NB4 (cell line): ENCODE measurements at places on chromosomes 13 and 19.

GRCh38 chr19:10830931-10831779, 4.9 kb downstream of the TMED1 start:
- no peak for DNase-seq

DNA sequence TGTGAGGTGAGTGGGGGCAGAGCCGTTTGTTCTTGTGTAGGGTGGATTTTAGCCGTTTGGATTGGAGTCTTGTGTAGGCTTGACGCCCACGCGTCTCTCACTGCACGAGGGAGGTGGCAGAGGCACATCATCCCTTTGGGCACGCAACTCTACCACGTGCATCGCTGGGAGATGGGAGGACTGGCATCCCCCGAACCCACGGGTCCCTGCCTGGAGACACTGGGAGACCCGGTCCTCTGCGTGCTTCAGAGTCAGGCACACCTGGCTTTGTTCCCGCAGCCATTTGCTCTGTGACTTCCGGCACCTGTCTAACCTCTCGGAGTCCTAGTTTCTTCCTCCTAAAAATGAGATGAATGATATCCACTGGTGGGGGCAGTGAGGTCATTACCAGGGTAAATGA, 6.4 kb downstream of the ARHGEF7 start:
- no peak for DNase-seq

GRCh38 chr13:106989876-106990275, 421.9 kb upstream of the ARGLU1 start:
- no peak for DNase-seq

DNA sequence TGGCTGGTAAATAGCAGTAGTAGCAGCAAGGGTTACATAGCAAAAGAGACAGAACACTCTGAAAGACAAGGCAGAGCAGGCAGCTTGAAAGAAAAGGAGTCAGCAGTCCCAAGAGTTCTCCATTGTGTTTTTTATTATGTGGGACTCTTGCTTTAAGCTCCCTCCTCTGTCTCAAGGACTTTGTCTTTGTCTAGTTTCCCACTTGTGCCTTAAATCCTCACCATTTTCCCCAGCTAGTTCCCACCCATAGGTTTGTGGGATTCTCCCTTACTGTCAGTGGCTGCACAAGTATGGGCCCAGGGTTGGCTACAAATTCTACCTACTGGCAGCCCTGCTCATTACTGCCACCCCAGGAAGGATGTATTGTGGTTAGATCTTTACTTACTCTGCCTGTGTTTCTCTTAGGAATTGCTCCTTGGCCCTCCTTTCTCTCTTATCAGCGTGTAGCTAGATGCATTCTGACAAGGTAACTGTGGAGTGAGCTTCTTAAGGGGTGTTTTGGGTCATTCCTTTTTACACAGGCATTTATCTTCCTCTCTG, 413.4 kb upstream of the PCDH9 start:
- DNase-seq: no peak

GRCh38 chr13:65508745-65509144, 1721.4 kb downstream of the PCDH9 start:
- DNase-seq: no peak

DNA sequence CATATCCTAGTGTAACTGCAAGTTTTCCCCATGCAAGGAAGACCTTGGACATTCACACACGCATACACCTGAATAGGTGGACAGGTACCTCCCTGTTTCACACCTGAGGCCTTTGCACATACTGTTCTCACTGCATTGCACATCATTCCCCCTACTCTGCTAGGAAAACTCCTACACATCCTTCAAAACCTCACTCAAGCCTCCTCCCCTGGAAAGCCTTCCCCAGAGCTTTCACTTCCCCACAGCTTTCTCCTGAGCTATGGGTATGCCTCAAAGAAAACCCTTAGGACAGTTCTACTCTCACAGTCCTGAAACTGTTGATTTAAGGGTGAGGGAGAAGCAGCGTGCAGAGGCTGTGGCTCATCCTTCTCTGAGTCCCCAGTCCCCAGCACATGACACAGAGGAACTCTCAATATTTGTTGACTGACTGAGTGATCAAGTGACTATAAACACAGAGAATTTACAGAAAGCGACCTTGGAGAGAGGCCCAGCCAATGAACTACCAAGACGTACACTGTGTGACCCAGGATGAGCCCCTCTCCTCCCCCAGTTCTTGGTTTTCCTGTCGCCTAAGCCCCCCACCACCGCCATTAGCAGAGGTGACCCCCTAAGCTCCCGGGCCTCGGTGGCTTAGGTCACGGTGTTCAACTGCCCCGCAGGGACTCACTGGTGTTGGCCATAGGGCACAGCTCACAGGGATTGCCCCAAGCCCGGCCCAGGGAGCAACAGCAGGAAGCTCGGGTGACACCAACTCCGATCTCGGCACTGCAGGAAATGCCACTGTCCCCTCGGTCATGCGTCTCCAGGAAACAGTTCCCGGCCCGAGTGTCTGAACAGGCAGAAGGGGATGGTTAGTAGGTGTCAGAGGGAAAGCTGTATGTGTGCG, 40.6 kb downstream of the FBN3 start:
- DNase-seq: peak; percentile 57

DNA sequence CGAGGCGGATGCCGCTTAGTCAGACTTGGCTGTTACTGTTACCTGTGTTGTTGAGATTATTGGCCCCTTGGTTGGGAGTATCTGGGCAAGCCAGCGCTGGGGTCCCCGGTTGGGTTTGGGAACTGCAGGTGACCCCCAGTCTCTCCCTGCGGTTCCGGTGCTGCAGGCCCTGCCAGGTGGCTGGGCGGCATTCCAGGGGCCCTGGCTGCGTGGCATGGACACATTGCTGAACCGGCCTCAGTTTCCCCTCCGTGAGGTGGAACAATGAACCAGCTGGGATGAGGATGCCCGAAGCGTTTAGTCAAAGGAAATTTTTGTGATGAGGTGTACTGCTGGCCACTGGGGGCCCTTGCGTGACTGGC, 538 bp downstream of the B3GNT3 start:
- DNase-seq: no peak

DNA sequence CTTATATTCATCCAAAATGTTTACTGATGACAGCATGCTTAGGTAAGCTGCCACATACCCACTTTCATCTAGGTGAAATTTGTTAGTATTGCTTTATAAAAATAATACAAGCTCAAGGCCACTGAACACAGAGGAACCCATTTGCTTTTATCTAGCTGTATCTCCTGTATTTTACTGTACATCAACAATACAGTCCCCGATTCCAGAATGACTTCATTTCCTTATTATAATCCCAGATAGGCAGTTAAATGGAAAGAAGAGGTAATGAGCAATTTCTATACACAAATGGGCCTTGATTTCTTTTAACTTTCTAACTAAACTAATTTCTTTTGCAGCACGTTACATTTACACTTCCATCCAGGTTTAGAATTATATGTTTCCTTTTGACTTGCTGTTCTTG, 86.2 kb downstream of the SHISA2 start:
- DNase-seq: no peak

DNA sequence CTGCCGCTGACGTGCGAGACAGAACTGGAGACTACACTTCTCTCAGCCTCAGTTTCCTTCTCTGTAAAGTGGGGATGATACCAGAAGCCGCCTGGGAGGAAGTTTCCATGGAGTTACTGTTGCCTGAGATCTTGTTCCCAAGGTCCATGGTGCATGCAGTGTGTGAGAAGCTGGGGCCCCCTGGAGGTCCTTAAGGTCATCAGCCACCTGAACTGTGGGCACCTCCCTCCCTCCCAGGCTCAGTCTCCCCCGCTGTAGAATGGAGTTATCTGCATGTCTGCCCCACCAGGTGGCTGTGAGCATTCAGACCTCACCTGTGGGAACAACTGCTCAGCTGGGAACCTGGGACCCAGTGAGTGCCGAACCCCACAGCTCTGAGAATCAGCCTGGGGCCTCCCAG, 2.7 kb downstream of the CRX start:
- no peak for DNase-seq

- no peak for DNase-seq
These were observed 24.2 kb downstream of the FXYD5 start for GRCh38 chr19:35178701-35179100.

- no peak for DNase-seq
These were observed 152.7 kb downstream of the ZNF737 start for GRCh38 chr19:20412846-20413245.

GRCh38 chr19:18699403-18700054, 16.0 kb downstream of the CRTC1 start:
- DNase-seq: no peak

DNA sequence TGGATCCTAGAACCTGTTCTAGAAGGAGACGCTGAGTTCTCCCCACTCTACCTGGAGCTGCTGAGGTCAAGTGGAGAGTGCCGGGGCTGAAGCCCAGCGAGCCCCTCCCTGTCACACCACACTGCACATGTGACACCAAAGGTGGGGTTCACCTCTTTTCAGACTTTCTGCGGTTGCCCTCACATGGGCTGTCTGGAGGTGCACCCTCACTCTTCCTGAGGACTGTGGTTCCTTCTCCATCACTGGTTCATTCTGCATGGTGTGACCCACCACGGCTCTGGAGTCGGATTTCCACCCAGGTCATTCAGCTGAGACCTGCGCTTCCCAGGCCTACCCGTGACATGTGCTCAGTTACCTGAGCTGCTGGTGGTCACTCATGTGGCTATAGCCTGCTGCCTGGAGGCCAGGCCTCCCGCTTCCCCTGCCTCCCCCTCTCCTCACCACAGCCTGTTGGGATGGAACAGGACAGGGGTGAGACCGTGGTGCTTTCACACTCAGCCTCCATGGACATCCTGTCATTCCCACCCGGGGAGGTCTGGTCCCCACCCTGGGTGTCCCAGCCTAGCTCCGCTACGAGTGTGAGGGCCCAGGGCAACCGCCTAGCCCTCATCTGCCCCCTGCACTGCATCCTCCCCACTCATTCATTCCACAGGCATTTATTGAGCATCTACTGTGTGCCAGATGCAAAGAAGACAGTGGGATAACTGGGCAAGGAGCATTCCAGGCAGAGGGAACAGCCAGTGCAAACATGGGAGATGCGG, 605 bp upstream of the A1BG start:
- DNase-seq: no peak

GRCh38 chr13:60146471-60146870, 17.3 kb downstream of the DIAPH3 start:
- no peak for DNase-seq

GRCh38 chr19:51027126-51027806, 850 bp upstream of the KLK11 start:
- DNase-seq: no peak

GRCh38 chr19:19229701-19230100, 17.9 kb downstream of the NCAN start:
- no peak for DNase-seq

GRCh38 chr13:40271271-40271885, 395.1 kb downstream of the FOXO1 start:
- no peak for DNase-seq

DNA sequence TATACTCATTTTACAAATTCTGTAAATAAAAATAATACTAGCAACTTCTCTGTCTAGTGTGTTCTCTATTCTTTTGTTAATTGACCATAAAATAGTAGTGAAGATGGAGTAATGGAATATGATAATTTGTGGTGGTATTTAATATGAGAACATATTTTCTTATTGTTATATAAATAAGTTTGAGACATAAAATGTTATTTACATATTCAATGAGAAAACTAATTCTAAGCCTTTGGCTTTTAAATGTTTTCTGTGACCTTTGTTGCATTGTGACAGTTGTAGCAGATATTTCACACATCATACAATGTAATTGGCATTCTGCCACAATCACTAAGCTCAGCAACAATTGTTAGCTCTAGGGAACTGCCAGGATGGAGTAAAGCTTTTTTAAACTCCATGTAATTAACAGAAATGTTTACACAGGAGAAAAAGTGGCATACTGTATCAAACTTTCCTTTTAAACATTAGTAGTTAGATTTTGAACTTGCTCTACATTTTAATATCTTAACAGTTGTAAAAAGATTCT, 562.1 kb upstream of the PCDH9 start:
- DNase-seq: no peak

GRCh38 chr13:97018029-97018819, 23.9 kb upstream of the OXGR1 start:
- peak; percentile 67 for DNase-seq

DNA sequence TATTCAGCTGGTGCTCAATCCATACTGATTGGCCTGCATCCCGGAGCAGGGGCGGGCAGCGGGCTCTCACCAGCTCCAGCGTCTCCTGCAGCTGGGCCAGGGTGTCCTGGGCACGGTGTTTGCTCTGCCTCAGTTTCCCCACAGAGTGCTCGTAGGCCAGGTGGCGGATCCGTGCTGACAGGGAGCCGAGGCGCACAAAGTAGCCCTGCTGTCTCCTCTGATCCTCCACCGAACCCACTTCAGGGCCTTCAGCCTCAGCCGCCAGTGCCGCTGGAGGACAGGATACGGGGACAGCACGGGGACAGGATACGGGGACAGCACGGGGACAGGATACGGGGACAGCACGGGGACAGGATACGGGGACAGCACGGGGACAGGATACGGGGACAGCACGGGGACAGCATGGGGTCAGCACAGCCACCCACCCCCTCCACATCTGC, 7.3 kb upstream of the PLIN4 start:
- DNase-seq: no peak

DNA sequence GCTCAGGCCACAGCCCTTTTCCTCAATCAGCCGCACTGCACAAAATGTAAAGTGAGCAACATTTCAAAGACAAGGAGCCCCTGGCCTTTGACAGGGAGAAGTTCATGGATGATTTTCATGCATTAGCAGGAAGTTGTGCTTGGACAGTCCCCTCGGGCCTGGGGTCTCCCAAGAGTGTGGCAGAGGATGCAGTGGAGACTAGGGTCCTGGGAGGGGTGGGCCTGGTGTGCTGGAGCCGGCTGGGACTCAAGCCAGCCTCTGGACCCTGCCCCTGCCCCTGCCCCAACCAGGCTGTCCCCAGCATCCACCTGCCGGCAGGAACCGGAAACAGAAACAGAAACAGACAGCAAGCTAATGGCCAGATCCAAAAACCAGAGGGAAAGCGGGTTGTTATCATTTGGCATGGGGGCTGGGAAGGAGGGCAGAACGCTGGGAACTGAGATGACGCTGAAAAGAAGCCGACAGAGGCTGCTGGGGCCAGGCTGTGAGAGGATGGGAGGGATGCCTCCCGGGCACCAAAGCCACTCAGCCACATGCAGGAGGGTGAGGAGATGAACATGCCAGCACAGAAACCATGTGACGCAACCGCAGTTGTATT, 2.3 kb downstream of the GAS6 start:
- DNase-seq: no peak

GRCh38 chr19:33304371-33304759, 2.0 kb upstream of the CEBPA start:
- no peak for DNase-seq

- DNase-seq: peak; percentile 45
These were observed 4.3 kb downstream of the KLF2 start for GRCh38 chr19:16328824-16329482.

DNA sequence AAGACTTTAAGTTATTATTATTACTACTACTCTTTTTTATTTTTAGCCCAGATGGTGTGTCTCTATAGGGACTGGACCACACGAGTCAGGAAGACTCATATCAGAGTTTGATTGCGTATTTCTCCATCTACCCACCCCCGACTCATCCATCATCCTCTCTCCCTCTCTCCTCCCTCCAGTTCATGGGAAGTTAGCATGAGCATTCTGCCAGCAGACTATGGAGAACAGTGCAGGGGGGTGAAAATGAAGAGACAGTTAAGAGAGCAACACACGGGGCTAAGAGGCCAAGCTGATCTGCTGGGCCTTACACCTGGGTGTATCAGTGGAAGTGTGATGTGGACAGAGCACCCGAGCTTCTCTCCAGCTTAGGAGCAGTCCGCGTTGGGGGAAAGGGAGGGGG, 95.0 kb downstream of the UQCRFS1 start:
- DNase-seq: no peak

- DNase-seq: no peak
These were observed 687.0 kb downstream of the EFNB2 start for GRCh38 chr13:105848494-105848893.

GRCh38 chr13:106036870-106037269, 498.6 kb downstream of the EFNB2 start:
- peak; percentile 11 for DNase-seq

- DNase-seq: peak; percentile 4
These were observed 741.1 kb downstream of the DIAPH3 start for GRCh38 chr13:59422646-59423045.
